CD4-positive, CD25-positive, alpha-beta regulatory T cell (primary cell): ENCODE measurements at places on chromosomes 5 and 9.

GRCh38 chr9:133127340-133127981 lies 6.4 kb upstream of the RALGDS start:
- DNase-seq = peak; percentile 64

GRCh38 chr9:97919217-97919813 lies 3.0 kb downstream of the TRMO start:
- no peak for DNase-seq

GRCh38 chr5:175285261-175285660 lies 158.7 kb downstream of the DRD1 start:
- DNase-seq = no peak

DNA sequence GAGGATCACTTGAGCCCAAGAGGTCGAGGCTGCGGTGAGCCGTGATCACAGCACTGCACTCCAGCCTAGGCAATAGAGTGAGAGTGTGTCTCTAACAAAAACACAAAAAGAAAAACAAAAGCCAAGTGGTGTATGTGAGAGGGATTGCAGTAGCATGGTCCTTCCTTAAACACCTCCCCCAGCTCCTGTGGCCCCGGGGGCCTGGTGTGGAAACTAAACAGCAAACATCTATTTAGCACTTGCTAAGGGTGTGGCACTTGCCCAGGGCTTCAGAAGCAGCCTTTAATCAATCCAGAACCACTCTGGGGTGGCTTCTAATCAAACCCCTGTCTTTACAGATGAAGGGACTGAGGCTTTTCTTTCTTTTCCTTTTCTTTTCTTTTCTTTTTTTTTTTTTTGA lies 4.4 kb upstream of the FBP1 start:
- no peak for DNase-seq

- no peak for DNase-seq
Observed at GRCh38 chr9:83423815-83424707, 114.1 kb downstream of the FRMD3 start.

GRCh38 chr5:123035360-123035917 lies 1.1 kb downstream of the PPIC start:
- no peak for DNase-seq

DNA sequence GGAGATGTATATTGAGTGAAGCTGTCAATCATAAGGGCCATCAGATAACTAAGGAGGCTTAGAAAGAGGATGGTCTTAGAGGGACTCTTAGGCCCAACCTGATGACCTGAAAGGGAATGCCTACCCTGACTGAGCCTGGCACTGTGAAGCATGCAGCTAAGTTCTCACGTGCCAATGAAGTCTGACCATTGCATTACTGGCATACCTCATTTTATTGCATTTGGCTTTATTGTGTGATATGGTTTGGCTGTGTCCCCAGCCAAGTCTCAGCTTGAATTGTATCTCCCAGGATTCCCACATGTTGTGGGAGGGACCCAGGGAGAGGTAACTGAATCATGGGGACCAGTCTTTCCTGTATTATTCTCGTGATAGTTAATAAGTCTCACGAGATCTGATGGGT lies 421.6 kb upstream of the SGCD start:
- DNase-seq = no peak

DNA sequence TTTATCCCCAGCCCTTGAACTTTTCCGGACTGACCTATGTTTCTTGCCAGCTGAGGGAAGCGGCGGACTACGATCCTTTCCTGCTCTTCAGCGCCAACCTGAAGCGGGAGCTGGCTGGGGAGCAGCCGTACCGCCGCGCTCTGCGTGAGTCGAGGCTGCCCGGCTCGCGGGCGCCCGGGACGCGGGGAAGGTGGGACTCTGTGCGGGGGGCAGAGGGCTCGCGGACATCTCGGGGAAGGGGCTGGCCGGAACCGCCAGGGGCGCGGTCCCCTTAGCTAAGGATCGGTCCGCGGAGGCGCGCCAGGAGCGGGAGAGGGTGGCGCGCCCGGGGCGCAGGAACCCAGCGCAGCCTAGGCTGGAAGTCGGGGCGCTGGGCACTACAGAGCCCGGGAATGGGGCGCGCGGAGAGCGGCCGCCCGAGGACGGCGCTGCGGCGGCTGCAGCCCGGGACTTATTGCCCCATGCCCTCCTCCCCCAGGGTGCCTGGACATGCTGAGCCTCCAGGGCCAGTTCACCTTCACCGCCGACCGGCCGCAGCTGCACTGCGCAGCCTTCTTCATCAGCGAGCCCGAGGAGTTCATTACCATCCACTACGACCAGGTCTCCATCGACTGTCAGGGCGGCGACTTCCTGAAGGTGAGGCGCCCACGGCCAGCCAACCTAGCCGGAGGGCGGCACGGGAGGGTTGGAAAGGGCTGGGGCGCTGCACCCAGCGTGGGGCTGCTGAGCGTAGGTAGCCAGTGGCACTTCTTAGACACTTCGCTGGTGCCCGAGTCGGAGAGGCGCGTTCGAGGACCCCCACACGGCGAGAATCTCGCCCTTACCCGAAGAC lies 922 bp downstream of the CRHBP start:
- DNase-seq = no peak

DNA sequence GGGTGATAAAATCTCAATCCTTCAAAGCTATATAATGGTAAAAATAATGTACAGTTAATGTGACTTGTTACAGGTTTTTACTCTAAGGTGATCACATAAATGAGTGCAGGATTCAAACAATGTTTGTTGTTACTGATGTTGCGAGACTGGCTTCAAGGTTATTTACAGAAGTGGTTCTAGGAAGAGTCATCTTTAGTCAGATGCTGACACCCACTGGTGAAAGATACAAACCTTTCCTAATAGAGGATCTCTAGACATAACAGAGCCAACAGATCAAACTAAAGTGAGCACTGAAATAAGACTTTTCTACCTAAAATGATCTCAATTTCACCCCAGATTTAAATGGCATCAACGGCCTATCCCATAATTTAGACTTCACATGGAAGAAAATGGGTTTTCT lies 20.2 kb downstream of the ARSB start:
- peak; percentile 30 for DNase-seq

DNA sequence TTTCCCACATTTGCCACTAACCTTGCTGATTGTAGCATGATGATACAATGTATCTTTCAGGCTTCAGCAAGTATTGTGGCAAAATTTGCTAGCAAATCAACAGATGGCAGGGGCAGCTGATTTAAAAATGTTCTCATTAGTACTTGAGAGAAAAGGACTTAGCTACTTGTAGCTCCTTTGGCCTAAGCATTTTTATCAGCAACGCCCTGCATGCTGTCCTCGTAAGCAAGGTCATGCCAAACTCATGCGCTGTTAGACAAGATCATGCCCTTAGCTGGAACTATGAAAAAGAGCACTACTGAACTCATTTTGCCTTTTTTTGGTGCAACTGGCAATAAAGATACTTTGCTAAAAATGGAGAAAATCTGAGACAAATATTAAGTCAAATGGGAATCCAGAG lies 197.1 kb downstream of the ICE1 start:
- no peak for DNase-seq

GRCh38 chr5:58239045-58239444 lies 220.8 kb downstream of the PLK2 start:
- DNase-seq = no peak

- DNase-seq = no peak
Observed at GRCh38 chr9:88025411-88026117, 51.2 kb upstream of the CDK20 start.

GRCh38 chr9:12972608-12973589 lies 198.1 kb downstream of the LURAP1L start:
- DNase-seq = no peak

GRCh38 chr9:134835448-134835847 lies 45.2 kb upstream of the FCN2 start:
- DNase-seq = no peak

GRCh38 chr9:79667120-79667519 lies 95.4 kb downstream of the TLE4 start:
- no peak for DNase-seq

- no peak for DNase-seq
Observed at GRCh38 chr9:249025-249424, 34.4 kb downstream of the DOCK8 start.

DNA sequence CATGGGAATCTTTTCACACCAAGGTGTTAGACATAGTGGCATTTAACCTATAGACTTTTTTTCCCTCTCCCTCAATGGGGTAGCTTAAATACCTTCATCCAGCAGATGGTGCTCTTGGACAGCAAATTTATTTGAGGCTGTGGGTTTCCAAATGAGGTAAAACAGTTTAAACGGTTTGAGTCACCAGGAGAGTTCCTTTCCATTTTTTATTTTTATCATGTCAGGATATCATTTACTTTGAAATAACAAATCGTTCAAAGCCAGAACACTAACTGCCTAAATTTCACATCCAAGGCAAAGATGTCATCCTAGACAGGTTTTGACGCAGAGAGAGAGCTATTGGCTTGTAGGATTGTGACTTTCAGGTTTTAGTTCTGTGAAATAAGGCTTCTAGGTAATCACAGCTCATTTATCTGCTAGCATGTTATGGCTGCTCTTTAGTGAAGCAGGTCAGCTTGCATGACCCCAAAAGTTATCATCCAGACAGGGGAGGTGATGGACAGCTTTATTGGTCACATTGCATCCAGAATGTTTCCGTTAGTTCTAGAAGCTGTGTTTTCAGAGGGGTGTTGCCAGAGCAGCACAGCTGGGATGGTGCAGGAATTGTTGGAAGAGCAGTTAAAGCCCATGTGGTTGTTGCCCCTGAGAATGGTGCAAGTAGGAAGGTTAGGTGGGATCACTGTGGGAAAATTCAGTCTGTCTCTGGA lies 69.8 kb downstream of the KDM4C start:
- peak; percentile 60 for DNase-seq

- DNase-seq = no peak
Observed at GRCh38 chr5:172144291-172144815, 43.7 kb downstream of the STK10 start.

DNA sequence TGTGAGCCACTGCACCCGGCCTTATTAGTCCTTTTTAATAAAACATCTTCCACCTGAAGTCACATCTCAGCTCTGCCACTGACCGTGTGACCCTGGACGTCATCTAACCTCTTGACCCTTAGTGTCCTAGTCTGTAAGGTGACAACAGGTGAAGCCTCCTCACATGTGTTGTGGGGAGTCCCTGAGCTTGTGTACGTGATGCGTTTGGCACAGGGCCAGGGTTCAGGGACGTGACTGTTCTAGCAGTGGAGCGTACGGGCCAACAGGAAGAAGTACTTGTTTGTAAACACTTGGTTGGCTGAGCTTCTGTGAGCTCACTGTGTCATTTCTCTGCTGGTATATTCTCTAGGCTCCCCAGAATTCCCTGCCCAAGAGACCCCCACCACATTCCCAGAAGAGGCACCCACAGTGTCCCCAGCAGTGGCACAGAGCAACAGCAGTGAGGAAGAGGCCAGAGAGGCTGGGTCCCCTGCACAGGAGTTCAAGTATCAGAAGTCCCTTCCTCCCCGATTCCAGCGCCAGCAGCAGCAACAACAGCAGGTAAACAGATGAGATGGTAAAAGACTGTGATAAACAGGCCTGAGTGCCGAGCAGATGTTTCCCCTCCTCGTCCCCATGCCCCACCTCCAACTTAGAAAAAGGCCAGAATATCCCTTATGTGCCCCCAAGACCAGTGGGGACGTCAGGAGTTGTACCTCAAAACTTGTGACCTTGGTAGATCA lies 35.3 kb upstream of the POMT1 start:
- DNase-seq = no peak

DNA sequence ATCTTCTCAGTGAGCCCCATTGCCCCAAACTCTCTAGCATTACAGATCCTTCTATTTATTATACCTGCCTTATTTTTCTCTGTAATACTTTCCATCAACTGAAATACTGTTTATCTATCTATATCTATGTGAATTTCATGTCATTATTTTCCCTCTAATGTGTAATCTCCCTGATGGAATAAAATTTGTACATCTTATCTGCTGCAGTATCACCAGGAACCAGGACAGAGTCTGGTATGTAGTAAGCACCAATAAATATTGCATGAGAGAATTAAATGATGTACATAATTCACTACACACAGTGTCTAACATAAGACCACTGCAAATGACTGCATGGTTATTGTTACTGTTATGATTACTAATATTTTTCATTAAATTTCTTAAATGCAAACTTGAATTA lies 759.1 kb downstream of the PRELID2 start:
- DNase-seq = no peak

DNA sequence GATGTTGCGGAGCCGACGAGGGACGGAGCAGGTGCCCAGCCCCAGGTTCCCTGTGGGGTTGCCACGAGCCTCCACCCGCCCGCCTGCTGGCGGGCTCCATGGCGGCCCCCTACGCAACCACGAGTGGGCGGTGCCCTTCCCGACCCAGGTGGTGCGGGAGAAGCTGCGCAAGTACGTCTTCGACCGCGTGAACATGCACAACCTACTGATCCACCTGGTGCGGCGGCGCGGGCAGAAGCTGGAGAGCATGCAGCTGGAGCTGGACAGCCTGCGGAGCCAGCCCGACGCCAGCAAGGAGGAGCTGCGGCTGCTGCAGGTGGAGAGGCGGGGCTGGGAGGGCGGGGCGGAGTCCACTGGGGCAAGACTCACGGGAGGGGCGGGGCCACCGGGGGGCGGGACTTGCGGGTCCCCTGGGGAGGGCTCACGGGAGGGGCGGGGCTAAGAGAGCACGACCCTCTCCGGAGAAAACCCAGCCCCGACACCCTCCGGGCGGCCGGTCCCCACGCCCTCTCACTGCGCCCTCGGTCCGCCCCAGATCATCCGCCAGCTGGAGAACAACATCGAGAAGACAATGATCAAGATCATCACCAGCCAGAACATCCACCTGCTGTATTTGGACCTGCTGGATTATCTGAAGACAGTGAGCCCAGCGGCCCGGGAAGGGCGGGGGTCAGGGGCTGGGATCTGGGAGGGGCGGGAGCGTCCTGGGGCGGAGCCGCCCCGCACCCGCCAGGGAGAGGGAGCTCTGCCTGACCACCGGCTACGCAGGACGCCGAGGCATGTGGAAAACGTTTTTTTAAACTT lies 3.9 kb downstream of the CCDC183 start:
- peak; percentile 92 for DNase-seq

- no peak for DNase-seq
Observed at GRCh38 chr9:16329671-16330113, 540.8 kb downstream of the BNC2 start.

- no peak for DNase-seq
Observed at GRCh38 chr9:135304886-135305285, 174.7 kb upstream of the PPP1R26 start.

- no peak for DNase-seq
Observed at GRCh38 chr9:28688172-28688571, 1114.9 kb upstream of the C9orf72 start.

GRCh38 chr5:94745786-94746730 lies 127.6 kb downstream of the SLF1 start:
- no peak for DNase-seq

DNA sequence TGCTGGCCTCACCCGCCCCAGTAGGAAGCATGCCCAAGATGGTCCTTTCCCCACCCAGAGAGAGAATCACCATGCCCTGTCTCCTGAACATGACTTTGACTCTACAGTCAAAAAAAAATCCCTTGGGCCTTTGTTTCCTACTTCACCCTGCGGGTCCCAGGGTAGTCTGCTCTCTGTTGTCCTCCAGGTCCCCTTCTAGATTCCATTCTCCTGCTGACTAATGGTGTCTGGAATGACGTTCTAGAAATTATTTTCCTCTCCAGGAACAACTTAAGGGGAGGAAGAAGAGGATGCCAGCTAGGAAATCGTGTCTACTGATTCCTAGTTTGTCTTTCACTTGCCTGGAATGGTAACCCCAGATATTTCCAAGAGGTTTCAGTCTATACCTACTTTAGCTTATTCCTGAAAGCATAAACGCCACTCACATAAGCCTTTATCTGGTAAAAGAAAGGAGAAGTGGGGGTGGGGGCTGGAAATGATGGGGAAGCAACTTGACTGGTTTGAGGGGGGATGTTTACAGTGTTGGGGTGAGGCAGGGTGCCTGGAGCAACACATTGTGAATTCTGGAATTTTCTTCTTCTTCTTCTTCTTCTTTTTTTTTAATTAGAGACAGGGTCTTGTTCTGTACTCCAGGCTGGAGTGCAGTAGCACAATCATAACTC lies 93.9 kb downstream of the SNX18 start:
- DNase-seq = no peak
